ENCODE measurements at places on chromosomes 6 and 20.

DNA sequence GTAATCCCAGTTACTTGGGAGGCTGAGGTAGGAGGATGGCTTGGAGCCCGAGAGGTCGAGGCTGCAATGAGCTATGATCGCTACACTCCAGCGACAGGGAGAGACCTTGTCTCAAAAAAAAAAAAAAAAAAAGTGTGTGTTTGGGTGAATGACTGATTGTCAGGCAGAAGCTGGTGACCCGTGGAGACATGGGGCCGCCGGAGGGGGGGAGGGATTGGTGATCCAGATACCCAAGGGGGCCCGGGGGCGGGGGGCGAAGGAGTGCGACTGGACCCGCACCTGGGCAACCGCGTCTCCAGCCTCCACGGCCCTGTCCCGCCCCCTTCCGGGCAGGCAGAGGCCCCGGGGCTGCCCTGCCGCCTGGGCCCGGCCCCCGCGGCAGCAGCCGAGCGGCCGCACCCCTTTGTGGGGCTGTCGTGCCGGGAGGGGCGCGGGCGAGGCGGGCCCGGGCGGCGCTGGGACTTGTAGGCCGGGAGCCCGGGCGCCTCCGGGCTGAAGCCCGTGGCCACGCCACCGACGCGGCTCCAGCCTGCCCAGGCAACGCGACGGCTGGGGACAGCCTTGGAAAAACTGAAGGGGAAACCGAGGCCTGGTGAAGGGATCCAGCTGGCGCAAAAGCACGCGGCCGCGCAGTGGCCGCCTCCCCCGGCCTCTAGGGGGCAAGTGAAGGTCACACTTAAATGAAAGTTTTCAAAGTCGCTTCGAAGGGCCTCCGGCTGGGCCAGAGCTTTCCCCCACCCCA lies 2.1 kb upstream of the RBM38 start:
- DNase-seq = peak; percentile 62

DNA sequence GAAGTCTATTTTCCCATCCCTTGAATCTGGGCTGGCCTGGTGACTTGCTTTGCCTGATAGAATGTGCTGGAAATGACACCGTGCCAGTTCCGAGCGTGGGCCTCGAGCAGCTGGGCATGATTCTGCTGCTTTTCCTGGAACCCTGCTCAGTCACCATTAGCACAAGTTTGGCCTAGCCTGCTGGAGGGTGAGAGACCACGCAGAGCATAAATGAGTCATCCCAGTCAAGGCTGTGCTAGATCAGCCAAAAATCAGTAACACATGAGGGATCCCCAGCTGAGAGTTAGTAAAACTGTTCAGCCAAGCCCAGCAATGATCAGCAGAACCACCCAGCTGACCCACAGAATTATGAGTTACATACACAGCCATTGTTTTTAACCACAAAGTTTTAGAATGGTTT lies 74.8 kb upstream of the TOP1 start:
- DNase-seq = no peak

DNA sequence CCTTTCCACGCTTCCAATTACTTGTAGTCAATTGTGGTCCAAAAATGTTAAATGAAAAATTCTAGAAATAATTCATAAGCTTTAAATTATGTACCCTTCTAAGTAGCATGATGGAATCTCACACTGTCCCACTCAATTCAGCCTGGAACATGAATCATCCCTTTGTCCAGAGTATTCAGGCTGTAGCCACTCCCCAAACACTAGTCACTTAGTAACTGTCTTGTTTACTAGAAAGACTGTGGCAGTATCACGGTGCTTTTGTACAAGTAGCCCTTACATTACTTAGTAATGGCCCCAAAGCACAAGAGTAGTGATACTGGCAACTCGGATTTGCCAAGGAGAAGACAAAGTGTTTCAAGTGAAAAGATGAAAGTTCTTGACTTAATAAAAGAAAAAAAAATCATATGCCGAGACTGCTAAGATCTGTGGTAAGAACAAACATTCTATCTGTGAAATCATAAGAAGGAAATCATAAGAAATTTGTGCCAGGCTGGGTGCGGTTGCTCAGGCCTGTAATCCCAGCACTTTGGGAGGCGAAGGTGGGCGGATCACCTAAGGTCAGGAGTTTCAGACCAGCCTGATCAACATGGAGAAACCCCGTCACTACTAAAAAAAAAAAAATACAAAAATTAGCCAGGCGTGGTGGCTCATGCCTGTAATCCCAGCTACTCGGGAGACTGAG lies 168.5 kb upstream of the SIM1 start:
- DNase-seq = no peak

DNA sequence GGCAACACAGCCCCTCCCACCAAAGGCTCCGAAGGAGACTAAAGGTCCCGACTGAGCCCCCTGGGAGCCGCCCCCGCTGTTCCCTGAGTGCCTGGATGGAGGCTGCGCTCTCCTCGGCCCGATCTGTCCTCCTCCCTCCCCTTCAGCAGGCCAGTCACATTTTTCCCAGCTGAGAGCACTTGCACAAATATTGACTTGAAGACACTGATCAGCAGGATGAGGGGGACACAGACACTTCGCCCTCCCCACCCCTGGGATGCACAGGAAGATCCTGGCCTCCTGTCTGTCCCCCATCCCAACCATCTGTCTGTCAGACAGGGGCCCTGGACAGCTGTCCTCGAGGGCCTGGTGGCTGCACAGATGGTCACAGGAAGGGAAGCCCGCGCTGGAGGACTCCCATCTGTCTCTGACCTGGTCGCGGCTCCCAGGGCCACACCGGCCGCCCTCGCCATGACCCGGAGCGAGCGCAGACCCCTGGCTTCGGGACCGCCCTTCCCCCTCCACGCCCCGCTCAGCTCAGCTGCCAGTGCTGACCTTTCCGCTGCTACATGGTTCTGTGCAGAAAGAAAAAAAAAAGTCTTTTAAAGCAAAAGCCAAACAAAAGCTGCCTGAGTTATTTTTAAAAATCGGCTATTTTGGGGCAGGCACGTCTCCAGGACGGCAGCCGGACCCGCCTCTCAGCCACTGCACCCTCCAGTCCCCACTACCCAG lies 11.1 kb downstream of the LAMA5 start:
- DNase-seq = no peak

DNA sequence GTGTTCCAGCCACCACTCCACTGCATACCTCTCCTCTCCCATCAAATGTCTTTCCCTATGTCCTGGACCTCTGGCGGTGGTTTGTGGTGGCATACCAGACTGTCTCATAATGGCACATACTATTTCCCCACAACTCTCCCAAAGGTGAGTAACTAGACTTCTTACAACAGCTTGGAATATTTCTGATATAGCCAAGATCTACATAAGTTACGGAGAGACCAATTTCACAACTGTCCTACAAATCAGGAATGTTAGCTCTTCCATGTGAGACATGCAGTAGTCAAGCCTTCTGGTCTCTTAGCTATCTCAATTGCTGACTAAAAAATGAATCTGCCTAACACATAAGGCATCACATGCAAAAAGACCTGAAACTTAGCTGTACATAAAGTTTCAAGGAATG lies 588.9 kb downstream of the RNF144B start:
- DNase-seq = no peak

- no peak for DNase-seq
These were observed 51.3 kb downstream of the DAAM2 start for GRCh38 chr6:39843305-39844020.

Measured in CD4-positive, alpha-beta T cell treated with Interleukin-6 at 100 ng/mL for 8 hours (primary cell).